ENCODE measurements at places on chromosomes 16 and 17. TPM values are rescaled to one million over a fixed set of nuclear protein-coding genes. Genes with fewer than 3 reads are reported as not detected.

DNA sequence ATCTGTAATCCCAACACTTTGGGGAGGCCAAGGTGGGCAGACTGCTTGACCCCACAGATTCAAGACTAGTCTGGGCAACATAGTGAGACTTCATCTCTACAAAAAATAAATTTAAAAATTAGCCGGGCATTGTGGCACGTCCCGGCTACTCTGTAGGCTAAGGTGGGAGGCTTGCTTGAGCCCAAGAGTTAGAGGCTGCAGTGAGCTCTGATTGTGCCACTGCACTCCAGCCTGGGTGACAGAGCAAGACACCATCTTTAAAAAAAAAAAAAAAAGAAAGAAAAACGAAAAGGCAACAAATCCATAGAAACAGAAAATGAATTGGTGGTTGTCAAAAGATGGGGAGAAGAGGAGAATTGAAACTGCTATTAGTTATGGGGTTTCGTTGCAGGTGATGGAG is 27.7 kb downstream of the NCOR1 start:
- no peak for DNase-seq

DNA sequence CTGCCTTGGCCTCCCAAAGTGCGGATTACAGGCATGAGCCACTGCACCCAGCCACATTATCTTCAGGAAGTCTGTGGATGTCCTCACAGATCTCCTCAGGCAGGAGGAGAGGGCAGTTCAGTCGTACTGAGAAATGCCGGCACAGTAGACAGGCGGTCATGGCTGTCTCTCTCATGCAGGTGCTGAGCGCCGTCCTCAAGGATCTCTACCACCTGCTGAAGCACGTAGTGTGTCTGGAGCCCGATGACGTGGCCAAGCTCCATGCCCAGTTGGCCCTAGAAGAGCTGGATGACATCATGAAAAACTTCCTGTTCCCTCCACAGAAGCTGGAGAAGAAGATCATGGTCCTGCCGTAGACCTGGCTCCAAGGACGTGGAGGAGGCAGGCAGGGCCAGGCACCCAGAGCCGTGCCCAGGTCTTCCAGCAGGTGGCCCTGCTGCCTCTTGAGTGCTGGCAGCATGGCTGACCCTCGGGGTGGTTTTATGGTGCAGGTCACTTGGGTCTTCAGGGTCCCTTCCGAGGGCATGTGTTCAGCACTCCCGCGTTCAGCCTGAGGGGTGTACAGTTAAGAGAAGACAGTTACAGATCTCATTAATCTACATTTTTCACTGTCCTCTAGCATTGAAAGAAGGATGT is 22.0 kb upstream of the HAS3 start:
- no peak for DNase-seq

DNA sequence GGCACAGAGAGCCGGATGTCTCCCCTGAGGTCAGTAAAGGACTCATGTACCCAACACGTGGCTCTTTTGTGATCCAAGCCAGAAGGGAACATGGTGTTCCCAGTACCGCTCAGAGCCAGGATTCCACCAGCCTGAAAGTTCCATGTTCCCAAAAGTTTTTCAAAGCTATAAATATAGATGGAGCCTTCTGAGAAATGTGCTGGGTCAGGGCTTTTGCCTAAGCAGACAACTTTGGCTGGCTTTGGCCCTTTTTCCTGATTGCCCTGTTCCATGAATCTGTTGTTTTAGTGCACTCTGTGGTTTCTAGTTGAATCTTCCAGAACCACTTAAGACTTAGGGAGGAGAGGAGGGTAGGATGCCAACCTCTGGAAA is 128.5 kb upstream of the HS3ST2 start:
- DNase-seq, result peak; percentile 89

- DNase-seq, result no peak
These were observed 10.5 kb downstream of the DBNDD1 start for GRCh38 chr16:90008708-90009145.

DNA sequence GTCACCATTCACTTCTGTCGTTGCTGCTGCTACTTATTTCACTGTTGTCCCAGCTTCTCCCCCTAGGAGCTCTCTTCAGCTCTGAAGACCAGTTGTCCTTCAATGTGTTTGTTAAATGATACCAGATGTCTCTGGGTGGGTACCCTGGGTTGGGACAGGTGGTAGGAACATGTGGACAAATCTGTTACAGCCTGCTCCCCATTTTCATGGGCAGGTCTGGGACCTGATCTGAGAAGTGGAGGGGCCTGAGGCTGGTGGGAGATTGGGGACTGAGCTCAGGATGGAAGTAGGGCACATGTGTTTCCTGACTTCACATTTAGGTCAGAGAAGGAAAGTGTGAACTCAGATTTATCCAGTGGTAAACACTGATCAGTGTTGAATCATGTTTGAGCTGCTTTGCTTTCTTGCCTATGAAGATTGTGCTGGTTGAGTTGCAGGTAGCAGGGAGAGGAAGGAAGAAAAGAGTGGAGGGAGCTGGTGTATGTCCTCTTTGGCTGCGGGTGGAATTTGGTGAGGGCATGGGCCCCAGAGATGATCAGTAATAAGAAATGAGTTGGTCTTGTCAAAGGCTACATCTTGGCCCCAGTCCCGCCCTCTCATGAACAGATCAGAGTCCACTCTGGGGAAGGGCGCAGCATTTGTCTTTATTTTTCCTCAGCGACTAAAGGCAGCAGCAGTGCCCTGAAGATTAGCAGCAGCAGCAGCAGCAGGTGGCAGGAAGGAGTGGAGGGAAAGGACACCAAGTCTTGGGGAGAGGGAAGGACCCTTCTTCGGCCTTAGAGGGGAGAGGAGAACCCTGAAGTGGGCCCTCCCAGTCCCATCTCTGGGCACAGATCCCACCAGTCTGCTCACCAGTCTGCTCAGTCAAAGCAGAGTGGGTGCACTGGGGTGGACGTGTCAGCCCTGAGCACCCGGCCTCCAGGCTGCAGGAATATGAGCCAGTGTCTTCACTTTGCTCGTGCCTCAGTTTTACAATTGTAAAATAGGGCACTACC is 6.1 kb upstream of the EFTUD2 start:
- no peak for DNase-seq

Gene OR2C1
- 0.56 TPM for total RNA-seq

DNA sequence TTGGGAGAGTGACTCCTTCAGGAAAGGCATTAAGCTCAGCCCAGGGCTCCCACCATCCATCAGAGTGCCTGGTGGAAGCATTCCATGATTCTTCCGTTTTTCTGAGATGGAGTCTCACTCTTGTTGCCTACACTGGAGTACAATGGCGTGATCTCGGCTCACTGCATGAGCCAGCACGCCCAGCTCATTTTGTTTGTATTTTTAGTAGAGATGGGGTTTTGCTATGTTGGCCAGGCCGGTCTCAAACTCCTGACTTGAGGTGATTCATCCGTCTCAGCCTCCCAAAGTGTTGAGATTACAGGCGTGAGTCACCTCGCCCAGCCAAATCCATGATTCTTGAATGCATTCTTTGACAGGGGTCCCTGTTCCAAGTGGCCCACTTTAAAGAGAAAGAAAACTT is 23.1 kb downstream of the MIS12 start:
- no peak for DNase-seq

Gene UBE2O
- 19.5 TPM for total RNA-seq

GRCh38 chr17:50361561-50362480 is 11.2 kb downstream of the MRPL27 start:
- DNase-seq, result peak; percentile 78

DNA sequence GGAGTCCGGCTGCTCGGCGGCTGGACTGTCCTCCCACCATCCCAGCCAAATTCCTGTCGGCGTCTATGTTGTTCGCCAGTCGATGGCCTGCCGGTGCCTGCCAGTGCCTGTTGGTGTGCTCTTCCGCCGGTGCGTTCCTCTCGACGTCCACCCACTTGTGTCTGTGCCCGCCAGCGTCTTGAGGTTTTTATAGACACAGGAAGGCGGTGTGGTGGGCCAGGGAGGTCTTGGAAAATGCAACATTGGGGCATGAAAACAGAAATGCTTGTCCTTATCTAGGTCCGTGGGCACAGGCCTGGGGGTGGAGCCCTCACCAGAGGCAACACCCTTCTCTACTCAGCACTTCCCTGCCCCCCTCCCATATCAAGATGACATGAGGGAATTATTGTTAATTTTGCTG is 167.8 kb downstream of the IRF8 start:
- DNase-seq, result no peak

GRCh38 chr16:23579371-23579770 is 16.7 kb downstream of the NDUFAB1 start:
- no peak for DNase-seq

Gene CHAD
- 0.70 TPM for total RNA-seq
